ENCODE measurements at places on chromosomes 6 and 20.

GRCh38 chr6:151914484-151914883, 107.0 kb downstream of the ESR1 start:
- no peak for DNase-seq

DNA sequence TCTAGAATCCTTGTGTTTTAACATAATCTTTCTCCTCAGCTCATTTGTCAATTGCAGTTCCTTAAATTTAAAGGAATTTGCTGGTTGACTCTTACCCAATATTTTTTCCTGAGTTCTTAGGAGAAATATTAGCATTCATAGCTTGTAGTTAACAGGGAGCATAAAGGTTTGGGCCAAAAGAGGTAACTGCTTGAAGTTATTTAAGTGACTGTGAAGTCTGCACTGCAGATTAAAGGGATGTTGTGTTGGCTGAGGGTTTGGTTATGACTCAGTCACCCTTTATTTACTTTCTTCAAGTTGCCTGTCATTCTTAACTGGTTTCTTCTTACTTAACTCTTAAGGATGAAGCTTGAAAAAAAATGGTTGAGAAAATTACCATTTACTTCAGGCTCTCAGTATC, 220.3 kb upstream of the LAMP5 start:
- DNase-seq, result no peak

DNA sequence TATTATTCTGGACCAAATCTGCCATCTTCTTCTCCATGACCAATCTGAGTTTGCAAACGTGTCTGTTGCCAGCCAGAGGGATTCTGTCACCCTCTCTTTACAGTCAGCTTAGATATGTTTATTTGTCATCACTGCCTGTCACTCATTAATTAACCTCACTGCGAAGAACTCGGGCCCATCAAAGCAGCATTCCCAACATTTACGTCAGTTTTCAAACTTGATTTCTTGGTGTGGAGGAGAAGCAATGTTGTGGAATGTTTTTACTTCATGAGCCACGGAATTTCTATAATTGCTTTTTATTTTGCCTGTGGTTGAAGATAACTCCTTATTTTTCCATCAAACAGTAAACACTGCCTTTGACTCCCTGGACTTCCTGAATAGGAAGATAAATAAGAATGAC, 91.8 kb upstream of the CNKSR3 start:
- DNase-seq, result no peak

DNA sequence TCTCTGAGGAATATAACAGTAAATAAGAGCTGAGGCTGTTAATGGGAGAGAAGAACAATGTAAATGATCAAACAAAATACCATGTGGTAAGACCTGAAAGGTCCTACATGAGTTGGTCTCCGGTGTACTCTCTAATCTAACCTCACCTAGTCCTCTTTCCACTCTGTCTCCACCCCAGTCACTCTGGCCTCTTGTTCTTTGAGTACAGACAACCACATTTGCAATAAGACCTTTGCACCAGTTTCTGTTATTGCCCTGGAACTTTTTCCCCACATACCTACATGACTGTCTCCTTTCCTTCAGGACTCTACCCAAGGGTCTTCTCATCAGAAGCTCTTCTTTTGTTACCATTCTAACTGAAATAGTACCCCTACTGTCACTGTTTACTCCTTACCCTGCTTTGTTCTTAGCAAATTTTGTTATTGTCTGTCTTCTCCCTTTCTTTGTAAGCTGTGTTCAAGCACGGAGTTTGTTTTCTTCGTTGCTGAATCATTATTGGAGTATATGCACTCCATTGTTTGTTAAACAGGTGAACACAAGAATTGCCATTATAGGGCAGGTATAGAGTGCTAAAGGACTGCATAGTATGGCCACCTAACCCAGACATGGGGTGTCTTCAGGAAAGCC, 37.3 kb downstream of the MAPK14 start:
- no peak for DNase-seq

- no peak for DNase-seq
Measured at GRCh38 chr6:51608932-51609331, 478.5 kb downstream of the PKHD1 start.

GRCh38 chr6:125930765-125931418, 25.7 kb upstream of the HINT3 start:
- DNase-seq, result no peak
